ENCODE measurements at places on chromosomes 3 and 15.

- no peak for DNase-seq
These were observed 249.0 kb downstream of the MCTP2 start for GRCh38 chr15:94480289-94480834.

GRCh38 chr15:87118846-87119245 is 1039.2 kb downstream of the AGBL1 start:
- DNase-seq: no peak

- peak; percentile 53 for DNase-seq
These were observed 325.2 kb upstream of the MEIS2 start for GRCh38 chr15:37425541-37425940.

- no peak for DNase-seq
These were observed 42.5 kb downstream of the TRAK1 start for GRCh38 chr3:42133500-42134298.

DNA sequence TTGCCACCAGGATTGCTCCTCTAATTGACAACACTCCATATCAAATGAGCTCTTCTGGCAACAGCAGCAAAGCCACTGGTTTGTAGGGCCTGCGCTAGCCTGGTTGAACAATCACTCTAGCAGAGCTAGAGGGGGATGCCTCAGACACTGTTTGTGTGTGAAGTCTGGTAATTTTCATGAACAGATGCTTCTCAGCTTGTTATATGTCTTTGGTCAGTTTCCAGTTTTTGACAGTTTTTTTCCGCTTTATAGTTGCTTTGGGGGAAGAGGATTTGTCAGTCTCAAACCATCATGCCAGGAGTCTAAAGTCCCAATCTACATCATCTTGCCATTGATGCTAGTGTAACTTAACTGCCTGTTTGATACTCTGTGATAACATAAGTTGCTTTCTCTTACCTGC is 136.0 kb downstream of the HCN4 start:
- no peak for DNase-seq

DNA sequence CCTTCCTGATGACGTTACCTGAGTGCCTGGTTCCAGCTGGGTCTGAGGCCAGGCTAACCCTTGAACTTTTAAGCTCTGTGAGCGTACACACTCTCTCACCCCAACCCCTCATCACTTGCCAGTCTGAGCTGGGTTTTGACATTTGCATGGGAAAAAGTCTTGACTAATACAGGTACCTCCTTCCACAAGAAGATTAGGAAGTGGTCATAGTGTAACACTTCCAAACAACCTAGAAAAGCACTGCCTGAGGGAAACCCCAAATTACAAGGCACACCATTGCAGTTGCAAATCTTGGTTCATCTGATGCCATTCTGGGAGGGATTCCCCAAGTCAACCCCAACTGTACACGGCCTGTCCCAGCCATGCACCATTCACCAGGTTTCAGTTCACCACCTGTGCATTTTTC is 499.8 kb downstream of the FOXP1 start:
- DNase-seq: no peak

- no peak for DNase-seq
These were observed 12.5 kb downstream of the ST3GAL6 start for GRCh38 chr3:98775459-98776139.

DNA sequence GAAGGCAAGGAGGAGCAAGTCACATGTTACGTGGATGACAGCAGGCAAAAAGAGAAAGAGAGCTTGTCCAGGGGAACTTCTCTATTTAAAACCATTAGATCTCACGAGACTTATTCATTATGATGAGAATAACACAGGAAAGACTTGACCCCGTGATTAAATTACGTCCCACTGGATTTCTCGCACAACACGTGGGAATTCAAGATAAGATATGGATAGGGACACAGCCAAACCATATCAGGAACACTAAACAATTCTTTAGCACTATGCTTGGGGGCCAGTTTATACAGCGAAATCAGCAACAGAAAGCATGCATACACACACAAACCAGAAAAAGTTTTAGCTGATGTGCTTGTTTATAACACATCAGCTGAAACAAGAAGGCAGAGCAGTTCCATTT is 704.2 kb downstream of the OTOL1 start:
- DNase-seq: no peak

DNA sequence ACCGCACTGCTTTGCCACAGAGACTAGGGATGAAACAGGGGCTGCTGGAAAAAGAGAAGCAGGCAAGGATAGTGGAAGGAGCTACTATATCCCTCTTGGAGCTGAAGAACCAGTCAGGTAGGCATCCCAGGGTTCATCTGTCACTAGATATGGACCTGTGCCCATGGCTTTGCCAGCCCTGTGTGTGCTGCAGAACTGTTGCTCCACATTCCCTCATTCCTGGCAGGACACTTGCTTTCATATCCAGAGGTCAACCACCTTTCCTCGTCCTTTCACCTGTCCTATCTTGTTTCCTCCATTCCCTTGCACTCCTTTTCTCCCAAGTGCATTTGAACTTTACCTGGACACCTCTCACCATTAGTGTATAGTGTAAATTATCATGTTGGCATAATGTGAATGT is 12.0 kb downstream of the SNRK start:
- DNase-seq: no peak

GRCh38 chr3:187025656-187026316 is 95.5 kb downstream of the ST6GAL1 start:
- DNase-seq: no peak
